ENCODE measurements at places on chromosomes 16 and 17.

GRCh38 chr16:22322021-22322471, 24.8 kb downstream of the POLR3E start:
- DNase-seq = no peak

DNA sequence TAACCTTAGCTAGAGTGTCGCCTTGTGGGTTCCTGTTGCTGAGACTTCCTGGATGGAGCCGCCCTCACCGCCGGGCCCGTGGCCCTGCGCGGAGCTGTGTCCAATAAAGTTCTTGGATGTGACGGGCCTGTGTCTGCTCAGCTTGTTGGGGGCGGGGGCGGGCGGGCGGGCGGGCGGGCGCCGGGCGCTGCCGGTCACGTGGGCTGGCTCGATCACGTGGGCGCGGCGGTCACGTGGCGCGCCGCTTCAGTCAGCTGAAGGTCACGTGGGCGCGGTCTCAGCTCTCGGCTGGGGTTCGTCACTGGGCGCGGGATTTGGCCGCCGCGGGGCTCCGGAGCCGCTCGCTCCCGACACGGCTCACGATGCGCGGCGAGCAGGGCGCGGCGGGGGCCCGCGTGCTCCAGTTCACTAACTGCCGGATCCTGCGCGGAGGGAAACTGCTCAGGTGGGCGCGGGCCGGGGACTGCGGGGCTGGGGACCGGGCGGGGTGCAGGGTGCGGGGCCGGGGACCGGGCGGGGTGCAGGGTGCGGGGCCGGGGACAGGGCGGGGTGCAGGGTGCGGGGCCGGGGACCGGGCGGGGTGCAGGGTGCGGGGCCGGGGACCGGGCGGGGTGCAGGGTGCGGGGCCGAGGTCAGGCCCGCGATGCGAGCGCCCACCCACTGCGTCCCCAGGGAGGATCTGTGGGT, at the start of gene AMDHD2:
Gene AMDHD2 (plus strand): TSS at position 275 of the 687 bp plus-strand sequence. CDS start 88 bp downstream, at position 363.
- DNase-seq = peak; percentile 85

- DNase-seq = no peak
These were observed 173.7 kb downstream of the TRIM37 start for GRCh38 chr17:58932956-58933355.

GRCh38 chr17:50551884-50552283, 4.9 kb downstream of the SPATA20 start:
- no peak for DNase-seq

DNA sequence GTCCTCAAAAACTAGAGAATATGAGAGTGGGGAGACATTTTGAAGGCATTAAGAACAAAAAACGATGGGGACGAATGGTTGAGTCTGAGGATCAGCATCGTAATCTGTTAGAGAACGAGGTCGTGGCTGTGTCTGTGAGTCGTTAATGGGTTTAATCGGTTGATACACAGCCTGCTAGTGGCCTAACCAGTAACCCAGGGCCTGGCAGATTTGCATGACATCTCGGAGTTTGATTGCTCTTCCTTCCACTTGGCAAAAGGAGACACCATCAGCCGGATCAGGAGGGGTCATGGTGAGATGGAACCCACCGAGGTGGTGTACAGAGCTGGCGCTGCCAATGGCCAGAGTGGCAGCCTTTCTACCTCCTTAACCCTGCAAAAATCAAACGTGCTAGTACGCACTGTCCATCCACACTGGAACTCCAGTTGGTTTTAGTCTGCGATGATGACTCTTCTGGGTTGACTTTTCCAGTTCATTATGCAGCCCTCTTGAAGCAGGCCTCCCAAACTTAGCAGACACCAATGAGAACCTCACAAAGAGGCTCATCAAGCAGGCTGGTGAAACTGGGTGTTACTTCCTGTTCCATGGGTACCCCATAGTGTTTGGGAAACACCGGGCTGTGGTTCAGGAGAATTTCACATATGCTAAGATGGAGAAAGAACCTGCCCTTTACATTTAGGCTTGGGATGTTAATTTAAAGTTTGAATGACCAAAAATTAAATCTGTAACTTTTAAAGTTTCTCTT, 4.1 kb downstream of the HS3ST3B1 start:
- no peak for DNase-seq

DNA sequence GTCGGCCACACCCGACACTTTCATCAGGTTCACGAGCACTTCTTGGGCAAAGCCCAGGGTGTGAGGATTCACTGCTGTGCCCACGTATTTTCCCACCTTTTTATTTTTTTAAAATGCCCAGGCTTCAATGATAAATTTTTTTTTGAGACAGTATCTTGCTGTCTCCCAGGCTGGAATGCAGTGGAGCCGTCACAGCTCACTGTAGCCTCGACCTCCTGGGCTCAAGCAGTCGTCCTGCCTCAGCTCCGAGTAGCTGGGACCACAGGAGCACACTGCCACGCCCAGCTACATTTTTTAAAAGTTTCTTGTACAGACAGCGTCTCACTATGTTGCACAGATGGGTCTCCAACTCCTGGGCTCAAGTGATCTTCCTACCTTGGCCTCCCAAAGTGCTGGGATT, 17.8 kb downstream of the UTS2R start:
- DNase-seq = no peak

DNA sequence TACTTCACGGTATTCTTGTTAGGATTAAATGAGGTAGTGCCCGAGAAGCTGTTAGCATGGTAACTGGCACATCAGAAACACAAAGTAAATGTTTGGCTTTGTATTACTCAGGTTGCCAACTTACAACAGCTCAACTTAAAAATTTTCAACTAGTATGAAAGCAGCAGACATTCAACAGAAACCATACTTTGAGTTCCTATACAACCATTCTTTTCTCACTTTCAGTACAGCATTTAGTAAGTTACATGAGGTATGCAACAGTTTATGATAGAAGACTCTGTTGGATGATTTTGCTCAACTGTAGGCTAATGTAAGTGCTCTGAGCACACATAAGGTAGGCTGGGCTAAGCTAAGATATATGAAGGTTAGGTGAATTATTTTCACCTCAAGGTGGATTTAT, 7.7 kb downstream of the CENPN start:
- no peak for DNase-seq

DNA sequence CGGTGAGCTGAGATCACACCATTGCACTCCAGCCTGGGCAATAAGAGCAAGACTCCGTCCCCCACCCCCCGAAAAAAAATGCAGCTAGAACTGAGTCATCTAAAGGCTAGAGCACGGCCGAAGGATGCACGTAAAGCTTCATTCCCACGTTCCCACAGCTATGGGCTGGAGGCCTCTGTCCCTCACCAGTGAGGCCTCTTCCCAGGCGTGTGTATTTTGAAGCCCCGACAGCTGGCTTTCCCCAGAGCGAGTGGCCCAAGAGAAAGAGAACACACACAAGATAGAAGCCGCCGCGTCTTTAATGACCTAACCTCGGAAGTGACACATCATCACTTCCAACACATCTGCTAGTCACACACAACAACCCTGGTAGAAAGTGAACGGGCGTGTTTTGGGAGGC, 6.6 kb upstream of the KCTD5 start:
- no peak for DNase-seq

All from HFFc6 (cell line).